GM12892 (cell line): ENCODE measurements at places on chromosomes 6 and 20.

DNA sequence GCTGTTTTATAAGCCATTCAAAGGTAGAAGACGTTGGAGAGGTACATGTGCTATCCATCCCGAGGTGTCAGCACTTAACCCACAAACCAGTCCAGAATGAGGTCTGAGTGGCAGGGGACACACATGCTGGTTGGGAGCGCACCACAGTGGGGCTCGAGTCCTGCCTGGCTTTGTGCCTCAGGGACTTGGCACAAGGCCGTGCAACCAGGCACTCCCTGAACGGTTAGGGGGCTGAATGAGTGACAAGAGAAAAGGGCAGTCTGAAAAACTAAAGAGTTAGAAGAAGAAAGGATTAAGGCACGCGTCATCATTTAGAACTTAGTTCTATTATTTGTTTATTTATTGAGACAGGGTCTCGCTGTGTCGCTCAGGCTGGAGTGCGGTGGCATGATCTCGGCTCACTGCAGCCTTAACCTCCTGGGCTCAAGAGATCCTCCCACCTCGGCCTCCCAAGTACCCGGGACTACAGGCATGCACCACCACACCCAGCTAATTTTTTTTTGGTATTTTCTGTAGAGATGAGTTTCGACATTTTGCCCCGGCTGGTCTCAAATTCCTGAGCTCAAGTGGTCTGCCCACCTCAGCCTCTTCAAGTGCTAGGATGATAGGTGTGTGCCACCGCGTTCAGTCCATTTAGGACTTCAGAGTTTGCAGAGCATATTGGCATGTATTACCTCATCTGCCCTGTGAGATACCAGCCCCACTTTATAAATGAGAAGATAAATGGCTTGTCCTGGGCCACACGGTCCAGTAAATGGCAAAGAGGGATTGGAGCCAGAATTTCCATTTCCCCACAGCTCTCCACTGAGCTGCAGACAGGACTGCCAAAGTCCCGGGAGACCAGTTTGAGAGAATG lies 47.4 kb upstream of the IRF4 start:
- no peak for DNase-seq

- DNase-seq: no peak
Observed at GRCh38 chr6:228881-229651, 63.2 kb upstream of the DUSP22 start.

DNA sequence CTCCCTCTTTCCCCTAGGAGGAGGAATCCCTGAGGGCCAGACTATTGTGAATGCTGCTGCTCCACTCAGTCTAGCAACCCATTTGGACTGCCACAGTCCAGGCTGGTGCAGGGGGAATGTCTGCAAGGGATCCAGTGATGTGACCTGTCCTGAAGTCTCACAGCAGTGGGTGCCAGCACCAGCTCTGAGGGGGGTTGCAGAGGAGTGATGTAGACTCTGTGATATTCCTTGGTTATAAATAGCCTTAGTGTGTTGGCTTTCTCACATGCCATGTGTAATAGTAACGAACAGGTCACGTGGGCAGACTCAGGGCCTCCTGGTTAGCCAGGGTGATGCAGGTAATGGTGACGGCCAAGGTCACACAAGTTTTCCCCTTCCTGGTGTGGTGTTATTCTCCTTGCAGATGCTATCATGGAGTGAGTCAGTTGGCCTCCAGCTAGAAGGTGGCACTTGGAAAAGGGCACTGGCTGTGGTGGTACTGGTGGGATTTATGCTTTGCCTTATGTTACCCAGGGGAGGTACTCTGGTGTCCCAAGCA lies 404.4 kb downstream of the UTRN start:
- DNase-seq: no peak

DNA sequence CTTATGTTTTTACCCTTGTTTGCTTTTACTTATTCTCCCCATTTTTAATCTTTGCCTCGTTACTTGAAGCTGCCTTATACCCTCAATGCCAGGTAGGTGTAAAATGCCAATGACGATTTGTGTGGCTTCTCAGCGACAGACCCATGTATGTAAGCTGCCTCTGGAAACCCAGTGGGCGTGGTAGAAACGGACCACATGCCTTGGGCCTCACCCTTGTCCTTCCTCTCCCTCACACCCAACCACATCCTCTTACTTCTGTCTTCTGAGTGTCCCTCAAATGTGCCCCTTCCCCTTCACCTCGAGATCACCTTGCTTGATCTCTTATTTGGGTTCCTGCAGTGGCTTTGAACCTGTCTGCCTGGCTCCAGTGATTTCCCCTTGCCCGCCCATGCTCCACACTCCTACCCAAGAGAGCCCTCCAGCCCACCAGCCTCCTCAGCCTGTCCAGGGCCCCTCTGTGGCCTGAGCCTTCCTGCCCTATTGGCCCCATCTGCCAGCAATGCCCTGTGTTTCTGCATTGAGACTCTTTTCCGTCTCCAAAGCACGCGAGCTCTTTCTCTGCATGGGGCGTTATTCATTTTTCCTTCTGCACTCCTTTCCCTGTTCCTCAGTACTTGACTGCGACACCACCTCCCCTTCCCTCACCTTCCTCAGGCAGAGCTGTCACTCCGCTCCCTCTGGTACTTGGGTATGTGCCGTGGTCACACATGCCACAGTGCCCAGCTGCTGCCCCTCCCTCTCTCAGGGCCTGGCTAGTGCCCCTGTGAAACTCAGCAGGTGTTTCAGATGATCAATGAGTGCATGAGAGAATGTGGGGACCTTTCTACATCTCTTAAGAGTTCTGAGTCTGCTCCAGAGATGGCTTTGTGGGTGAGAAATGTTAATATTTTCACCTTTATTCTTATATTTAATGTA lies 115.4 kb downstream of the SLX4IP start:
- no peak for DNase-seq

DNA sequence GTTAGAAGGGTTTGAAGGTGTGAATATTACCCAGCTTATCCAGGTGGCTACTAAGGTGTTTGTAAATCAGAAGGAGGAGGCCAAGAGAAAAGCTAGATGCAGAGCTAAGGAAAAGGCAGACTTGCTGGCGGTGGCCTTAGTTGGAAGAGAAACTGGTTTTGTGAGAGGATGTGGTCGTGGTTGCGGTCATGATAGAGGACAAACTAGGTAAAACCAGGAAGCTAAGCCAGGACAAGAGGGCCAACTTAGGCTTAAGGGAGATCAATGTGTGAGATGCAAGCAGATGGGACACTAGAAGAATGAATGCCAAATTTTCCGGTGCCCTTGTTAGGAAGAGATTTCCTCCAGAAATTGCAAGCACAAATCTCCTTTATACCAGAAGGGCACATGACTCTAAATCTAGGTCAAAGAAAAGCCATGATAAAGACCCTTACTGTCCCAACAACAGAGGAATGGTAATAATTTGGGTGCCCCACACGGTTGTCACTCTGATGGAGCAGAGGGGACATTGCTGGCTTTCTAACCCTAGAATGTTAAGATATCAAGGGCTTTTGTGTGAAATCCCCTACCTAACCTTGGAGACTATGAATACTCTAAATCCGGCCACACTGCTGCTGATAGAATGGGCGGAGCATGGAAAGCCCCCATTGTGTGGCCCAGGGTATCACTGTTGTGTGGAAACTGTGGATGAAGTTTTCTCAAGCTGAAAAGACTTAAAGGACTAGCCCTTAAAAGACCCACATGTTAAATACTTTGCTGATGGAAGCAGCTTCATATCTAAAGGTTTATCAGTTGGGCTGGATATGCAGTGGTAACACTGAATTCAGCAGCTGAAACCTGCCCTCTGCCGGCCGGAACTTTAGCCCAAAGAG lies 7.8 kb downstream of the IL22RA2 start:
- no peak for DNase-seq

- DNase-seq: no peak
Observed at GRCh38 chr6:104771258-104771832, 88.4 kb downstream of the HACE1 start.

DNA sequence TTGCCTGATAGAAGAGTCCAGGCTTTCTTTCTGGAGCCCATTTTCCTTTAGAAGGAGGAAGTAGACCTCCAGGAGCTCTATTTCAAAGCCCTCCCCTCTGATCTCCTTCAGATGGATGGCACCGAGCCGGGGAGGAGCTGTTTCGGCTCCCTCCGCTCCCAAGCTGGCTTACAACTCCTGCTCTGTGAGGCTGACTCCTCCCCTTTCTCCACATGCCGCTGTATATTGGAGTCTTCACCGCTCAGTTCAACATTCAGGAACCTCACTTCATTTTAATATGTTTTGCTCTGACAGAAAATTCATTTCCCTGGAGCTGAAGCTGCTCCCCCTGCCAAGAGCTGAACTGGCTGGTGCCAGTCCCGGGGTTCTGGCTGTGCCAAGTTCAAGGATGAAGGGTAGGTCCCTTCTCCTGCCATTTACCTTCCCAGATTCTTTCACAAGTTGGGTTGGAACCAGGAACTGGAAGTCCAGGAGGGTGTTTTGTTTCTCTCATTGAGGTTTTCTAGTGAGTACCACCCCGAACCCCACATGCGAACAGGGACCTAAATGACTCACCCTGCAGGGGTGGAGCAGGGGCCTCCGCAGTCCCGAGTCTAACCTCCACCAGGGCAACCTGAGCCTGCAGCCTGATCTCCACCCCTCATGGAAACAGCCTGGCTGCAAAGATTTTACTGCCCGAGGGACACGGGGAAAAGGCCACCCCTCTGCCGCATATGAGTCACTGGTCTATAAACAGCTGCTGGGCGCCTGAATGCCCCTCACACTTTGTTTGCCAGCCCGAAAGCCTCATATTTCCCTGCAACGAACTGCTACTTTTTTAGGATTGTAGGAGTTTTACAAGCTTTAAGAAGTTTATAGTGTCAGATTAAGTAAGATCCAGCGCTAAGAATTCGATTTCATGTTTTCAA lies 68.6 kb upstream of the FOXA2 start:
- no peak for DNase-seq

DNA sequence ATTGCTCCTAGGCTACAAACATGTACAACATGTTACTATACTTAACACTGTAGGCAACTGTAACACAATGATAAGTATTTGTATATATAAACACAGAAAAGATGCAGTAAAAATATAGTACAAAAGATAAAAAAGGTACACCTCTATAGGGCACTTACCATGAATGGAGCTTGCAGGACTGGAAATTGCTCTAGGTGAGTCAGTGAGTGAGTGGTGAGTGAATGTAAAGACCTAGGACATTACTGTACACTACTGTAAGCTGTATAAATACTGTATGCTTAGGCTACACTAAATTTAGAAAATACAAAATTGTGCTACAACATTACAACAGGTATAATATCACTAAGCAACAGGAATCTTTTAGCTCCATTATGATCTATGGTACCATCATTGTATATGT lies 312.0 kb upstream of the PREP start:
- no peak for DNase-seq

GRCh38 chr20:58918621-58919020 lies 62.4 kb upstream of the NELFCD start:
- DNase-seq: no peak

- no peak for DNase-seq
Observed at GRCh38 chr20:23631981-23632710, 5.6 kb downstream of the CST3 start.

DNA sequence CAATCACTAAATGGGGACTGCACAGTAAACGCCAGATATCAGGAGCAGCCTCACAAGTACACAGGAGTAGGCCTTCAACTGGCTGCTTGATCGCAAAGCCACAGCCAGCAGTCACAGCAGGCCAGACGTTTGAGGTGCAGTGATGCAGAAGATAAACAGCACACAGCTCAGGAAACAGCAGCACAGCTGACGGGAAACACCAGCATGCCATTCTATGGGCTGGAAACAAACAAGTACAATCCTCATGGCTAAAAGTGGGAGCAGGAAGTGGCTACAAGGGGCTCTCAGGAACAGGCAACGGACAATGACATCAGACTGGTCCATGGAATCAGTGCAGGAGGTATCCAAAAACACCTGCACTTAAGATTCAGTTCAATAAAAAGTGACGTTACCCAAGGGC lies 111.0 kb downstream of the DTNBP1 start:
- no peak for DNase-seq

- no peak for DNase-seq
Observed at GRCh38 chr6:21905531-21905930, 312.0 kb downstream of the SOX4 start.

DNA sequence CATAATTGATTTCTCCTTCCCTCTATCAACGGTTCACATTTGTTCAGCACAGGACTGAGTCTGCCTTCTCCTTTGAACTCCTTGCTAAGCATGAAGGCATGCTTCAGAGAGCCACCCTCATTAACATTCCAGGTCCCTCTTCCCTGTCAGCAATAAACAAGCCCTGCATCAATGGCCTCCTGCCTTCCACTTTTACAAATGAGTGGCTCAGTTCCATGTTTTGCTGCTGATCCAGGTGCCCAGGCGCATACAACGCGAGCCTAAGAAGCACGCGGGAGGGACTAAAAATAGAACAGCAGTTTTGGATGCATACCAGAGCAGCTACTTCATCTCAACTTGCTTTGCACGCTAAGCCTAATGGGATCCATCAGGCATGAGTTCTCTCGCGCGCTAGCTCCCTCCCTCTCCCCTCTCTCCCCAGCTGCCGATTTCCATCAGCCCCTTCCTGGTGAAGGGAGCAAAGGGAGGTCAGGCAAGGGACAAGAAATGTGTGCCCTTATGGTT lies 53.4 kb downstream of the TRAF3IP2 start:
- no peak for DNase-seq
